ENCODE measurements at places on chromosomes 12 and 14.
A peak's percentile ranks its signal among the peaks of the same experiment; 100 is the strongest.

DNA sequence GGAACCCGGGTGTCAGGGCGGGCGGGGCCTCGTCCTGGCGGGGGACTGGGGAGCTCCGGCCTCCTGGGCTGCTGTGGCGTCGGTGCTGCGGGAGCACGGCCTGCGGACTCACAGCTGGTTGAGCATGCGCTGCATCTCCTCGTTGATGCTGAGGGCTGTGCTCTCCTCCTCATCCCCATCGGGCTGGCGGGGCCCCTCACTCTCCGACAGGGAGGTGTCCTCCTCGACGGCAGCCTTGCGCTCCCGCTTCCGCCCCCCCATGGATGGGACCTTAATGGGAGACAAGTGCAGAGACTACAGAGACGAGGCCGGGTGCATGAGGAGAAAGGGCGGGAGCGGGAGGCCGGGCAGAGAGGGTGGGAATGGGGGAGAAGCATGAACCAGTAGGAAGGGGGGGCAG is 7.3 kb downstream of the IFFO1 start:
- no peak for DNase-seq

GRCh38 chr14:20748439-20748838 is 2.8 kb downstream of the EDDM3A start:
- no peak for DNase-seq

DNA sequence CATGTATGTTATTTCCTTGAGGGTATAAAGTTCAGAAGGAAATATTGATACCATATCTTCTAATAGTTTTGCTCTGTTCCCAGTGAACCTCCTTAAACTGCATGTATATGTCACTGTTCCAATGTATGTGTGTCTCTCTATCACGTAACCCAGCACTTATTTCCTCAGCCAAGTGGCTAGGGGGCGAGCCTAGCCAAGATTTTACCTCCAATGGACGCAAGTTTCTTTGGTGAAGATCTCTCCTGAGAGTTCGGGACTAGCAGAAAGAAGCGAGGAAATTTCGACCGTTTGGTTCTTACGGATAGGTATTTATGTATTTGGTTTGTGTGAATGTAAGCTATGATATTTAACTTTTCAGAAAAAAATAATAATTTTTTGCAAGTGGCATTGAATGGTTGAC is 2.5 kb downstream of the SFSWAP start:
- DNase-seq = no peak

DNA sequence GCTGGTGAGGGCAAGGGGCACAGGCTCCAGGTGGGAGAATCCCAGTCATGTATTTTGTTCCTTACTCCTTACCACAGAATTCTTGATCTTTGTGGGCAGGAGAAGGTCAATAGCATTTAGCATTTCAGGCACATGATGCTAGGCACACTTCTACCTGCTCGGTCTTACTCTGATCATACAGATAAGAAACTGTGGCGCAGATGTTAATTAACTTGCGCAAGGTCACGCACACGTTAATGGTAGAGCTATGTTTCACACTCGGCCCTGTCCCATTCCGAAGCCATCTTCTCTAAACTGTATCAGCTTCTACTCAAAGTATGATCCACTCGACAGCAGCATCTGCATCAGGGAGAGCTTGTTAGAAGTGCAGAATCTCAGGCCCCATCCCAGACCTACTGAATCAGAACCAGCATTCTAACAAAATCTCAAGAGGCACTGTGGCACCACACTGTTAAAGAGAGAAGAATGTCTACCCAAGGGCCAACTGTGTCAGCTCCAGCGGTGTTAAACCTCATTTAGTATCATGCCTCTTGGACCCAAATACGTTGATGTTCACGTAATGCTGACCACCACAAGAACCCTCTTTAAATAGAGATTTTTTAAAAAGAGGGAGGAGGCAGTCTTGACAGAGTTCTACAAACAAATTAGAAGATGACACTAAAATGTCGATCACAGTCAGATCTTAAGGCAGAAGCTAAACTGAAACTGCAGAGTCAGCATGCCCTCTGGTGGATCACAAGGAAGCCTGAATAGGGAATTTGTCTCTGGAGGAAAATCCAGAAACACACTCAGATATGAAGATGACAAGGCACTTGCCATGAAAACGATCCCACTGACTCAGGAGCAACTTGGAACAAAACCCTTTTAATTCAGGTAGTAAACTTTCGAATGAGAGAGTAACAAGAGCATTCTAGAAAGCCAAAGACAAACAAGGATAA is 7.3 kb downstream of the STXBP6 start:
- no peak for DNase-seq

DNA sequence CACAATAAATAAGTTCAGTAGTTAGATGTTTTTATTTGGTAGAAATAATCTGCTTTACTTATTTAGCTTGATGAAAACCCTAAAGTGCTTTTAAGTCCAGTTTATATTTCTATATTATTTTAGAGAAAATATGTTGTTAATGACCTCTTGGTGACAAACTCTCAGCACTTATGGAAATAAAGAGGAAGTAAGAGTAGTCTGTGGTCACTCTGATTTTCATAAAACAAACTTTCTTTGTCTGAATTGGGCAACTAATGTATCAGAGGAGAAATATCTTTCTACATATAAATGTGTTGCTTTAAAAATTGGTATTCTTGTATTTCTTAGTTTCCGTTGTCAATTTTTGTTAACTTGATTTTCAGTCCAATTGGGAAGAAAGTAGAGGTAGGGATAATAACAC is 878.9 kb upstream of the SEL1L start:
- DNase-seq = no peak

DNA sequence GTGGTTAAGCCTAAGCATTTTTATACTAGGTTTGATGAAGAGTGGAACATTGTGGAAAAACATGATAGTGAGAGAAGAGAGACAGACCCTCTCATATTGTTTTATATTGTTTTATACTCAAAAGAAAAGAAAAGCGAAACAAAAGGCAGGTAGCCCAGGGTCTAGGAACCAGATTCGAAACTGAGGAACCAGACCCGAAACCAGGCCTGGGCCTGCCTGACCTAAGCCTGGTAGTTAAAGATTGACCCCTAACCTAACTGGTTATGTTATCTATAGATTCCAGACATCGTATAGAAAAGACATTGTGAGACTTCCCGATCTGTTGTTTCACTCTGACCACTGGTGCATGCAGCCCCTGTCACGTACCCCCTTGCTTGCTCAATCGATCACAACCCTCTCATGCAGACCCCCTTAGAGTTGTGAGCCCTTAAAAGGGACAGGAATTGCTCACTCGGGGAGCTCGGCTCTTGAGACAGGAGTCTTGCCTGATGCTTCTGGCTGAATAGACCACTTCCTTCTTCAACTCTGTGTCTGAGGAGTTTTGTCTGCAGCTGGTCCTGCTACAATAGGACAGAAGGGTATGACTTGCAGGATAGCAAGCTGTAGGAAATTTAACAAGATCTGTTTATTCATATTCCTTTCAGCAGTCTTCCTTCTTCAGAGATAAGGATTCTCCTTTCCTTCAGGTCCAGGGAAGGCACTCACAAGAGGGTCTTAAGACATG is 147.1 kb upstream of the PLEKHA5 start:
- no peak for DNase-seq

GRCh38 chr12:3214526-3215365 is 137.6 kb downstream of the TSPAN9 start:
- DNase-seq = no peak

DNA sequence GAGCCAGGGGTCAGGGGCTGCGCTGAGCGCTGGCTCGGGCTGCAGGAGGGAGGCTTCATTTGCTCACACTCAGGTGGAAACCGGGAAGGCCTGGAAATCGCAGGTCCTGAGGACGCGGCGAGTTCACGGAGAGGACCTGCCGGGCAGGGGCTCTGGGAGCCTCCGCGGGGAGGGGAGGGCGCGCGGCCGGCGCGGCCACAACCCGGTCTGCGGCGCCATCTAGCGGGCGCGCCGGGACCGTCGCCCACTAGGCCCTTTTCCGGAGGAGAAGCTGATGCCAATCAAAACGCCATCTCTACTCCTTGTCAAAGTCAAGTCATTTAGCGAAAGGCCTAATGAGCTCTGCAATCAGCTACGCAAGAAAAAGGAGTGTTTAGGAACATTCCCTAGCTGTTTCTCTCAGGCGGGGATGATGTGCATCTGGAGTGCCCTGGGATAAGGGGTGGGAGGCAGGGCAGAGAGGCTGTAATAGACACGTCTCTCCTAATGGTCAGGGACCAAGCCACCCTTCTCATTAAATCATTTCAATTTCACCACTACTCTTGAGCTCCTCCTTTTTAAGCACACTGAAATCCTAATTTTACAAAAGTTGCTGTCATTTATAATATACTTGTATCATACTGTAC is 885.8 kb upstream of the TMEM132C start:
- peak; percentile 29 for DNase-seq

GRCh38 chr12:42733911-42734310 is 144.4 kb upstream of the PRICKLE1 start:
- DNase-seq = no peak

GRCh38 chr12:55996201-55996714 is 818 bp upstream of the SUOX start:
- DNase-seq = peak; percentile 38

DNA sequence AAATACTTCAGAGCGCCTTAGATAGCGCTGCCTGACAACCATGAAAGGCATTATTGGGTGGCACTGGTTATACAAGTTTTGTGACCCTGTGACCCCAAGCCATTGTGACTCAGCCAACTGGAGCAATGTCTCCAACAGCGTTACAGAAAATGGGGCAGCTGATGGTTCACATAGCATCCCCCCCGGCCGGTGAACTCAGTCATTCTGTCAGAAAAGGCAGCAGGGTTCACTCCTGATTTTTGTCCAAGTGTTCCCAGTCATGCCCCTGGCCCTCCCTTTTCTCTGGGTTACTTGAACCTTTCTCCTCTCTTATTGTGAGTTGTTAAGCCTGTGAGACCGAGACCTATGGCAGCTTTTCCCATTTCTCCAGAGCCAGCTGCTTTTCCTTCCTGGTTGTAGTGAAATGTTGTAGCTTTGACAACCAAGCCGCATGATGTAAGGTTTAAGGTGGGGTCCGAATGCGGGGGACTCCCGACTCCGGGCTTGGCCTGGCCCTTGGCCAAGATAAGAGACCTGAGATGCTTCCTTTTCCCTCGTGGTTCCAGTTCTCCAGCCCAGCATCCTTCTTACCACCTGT is 22.0 kb downstream of the CD9 start:
- no peak for DNase-seq

DNA sequence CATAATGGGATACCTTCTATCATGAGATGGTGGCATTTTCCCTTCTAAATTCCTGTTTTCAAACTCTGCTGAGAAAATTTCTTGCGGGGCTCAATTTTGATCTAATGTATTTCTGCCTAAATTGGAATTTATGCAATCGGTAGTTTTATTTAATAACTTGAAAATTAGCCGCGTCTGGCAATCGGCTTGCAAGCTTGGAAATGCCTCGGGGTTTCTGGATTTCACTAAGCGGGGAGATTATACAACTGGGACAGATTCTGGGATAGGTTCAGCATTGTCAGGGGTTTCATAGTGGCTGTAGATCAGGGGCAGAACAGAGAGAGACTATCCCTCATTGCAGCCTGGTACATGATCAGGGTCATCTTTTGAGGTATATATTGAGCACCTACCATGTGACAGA is 8.6 kb downstream of the CCDC60 start:
- DNase-seq = no peak

- no peak for DNase-seq
These were observed 68.8 kb downstream of the SLCO1A2 start for GRCh38 chr12:21265932-21266331.

GRCh38 chr12:92743026-92743425 is 40.2 kb downstream of the PLEKHG7 start:
- DNase-seq = no peak

DNA sequence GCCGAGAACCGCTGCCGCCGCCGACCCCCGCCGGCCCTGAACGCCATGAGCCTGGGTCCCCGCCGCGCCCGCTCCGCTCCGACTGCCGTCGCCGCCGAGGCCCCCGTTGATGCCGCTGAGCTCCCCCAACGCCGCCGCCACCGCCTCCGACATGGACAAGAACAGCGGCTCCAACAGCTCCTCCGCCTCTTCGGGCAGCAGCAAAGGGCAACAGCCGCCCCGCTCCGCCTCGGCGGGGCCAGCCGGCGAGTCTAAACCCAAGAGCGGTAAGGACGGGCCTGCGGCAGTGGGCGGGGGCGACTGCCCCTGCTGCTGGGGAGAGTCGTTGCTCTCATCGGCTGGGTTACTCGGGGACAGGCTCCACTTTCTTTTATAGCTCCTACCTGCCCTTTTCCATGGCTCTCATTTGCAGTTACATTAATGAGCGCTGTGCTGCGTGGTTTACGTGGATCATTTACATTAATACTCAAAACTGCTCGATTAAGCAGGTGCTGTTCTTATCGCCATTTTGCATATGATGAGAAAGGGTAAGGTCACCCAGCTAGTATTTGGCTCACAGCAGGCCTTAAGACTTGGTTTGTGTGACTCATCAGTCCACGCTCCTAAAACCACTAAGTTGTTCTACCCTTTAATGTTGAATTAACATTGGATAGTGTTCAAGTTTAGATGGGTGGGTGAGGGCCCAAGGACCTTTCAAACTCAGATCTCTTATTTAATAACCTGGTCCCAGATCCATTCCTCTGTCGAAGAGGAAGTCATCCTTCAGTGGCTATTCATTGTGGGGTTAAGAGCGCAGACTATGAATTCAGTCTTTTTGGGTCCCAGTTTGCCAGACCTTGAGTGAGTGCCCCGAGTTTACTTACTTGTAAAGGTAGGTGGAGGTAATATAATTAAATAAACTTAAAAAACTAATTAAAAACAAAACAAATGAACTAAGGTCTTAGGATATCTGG is 823 bp downstream of the RNF10 start:
- peak; percentile 21 for DNase-seq

GRCh38 chr12:54549774-54550451 is 512 bp downstream of the PDE1B start:
- DNase-seq = peak; percentile 15

GRCh38 chr14:42523666-42524065 is 917.0 kb downstream of the LRFN5 start:
- DNase-seq = no peak

DNA sequence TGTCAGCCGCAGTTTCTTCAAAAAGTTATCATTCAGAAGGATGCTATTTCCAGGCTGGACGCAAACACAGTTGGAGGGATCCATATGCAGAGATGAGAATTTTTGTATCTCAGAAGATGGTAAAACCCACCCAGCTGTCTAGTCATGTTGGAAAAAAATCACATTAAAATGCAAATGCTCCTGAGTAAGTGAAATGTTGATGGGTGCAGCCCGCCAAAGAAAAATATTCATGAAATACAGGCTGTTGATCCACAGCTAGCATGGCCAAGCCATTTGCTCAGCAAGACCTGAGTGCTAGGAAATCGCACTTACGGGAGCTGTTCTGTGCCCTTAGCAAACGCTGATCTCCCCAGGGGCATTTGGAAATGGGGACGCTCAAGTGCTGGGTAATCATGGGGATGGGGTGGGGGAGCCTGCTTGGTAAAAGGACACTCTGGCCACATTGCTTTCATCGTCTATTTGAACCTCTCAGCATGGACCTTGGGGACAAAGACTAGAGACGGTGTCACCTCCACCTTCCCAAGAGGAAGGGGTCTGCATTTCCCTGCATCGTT is 25.7 kb downstream of the TUNAR start:
- DNase-seq = no peak

- no peak for DNase-seq
These were observed 824 bp downstream of the DDX55 start for GRCh38 chr12:123602651-123603195.

DNA sequence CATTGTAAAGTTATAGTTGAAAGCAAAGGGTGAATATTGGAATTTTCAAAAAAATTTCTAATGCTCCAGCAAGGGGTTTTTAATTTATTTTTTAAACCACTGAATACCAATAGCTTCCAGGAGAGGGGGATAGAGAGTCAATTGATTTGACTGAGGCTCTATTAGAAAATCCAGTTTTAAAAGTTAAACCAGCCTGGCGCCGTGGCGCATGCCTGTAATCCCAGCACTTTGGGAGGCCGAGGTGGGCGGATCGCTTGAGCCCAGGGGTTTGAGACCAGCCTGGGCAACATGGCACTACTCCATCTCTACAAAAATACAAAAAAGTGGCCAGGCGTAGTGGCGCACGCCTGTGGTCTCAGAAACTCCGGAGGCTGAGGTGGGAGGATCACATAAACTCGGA is 150.1 kb downstream of the SLC38A4 start:
- no peak for DNase-seq

All from activated CD4-positive, alpha-beta T cell treated with anti-CD3 and anti-CD28 coated beads for 24 hours (primary cell).